Fibroblast of skin of abdomen (primary cell): ENCODE measurements at places on chromosomes 6 and 20.

GRCh38 chr6:1579096-1579495, 30.6 kb upstream of the FOXC1 start:
- DNase-seq, result no peak

DNA sequence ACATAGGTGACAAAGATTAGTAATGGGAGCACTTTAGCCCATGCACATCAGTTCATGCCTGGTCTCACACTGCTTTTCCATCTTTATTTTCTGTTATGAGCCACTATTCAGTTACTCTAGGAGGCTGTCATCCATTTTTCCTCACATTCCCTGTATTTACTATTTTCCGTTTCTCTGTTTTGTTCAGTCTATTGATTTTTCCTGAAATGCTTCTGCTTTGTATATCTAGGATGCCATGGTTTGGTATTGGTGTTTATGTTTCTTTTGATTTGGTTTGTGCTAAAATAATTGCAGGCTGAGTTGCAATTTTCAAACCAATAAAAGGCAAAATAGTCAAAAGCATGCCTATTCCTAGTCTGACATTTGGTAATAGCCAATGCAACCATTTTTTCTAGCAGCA, 28.9 kb upstream of the ZNF292 start:
- no peak for DNase-seq

DNA sequence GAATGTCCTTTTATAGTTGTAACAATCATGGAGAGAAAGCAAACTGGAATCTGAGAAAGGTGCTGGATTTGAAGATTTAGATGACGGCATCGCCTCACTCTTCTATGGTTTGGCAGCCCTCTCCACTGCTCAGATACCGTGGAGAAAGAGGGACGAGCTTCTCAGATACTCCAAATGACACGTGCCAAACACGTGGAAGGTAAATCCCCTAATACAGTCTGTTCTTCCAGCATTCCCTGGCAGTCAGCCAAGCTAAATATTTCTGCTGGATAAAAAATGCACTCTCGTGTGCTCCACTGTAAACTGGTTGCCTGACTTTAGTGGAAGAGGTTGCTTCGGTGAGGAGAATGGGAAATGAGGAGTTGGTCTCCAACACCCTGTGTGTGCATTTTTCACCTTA, 16.7 kb upstream of the PRDM1 start:
- peak; percentile 93 for DNase-seq

DNA sequence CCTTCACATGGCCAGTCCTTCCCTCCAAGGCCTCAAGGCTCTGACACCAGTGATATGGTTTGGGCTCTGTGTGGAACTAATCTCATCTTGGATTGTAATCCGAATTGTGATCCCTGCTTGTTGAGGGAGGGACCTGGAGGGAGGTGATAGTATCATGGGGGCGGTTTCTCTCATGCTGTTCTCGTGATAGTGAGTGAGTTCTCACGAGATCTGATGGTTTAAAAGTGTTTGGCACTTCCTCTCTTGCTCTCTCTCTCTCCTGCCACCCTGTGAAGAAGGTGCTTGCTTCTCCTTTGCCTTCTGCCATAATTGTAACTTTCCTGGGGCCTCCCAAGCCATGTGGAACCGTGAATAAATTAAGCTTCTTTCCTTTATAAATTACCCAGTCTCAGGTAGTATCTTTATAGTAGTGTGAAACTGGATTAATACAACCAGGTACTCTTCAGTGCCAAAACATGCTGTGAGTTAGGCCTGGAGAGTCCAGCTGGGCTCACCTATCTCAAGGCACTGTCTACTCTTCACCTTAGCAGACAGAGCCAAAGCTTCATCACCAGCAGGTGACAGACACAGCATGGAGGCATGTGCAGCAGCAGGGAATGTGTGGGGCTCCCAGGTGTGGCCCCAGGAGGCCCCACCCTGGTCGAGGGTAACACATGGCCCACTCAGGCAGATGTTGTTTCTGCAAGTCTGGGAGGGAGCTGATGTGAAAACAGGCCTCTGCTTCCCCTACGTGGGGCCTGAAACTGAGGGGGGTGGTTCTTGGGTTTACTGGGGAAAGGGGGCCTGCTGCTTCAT, 97.5 kb upstream of the CDYL start:
- DNase-seq, result no peak

GRCh38 chr6:75098709-75099108, 107.1 kb downstream of the COL12A1 start:
- peak; percentile 97 for DNase-seq

DNA sequence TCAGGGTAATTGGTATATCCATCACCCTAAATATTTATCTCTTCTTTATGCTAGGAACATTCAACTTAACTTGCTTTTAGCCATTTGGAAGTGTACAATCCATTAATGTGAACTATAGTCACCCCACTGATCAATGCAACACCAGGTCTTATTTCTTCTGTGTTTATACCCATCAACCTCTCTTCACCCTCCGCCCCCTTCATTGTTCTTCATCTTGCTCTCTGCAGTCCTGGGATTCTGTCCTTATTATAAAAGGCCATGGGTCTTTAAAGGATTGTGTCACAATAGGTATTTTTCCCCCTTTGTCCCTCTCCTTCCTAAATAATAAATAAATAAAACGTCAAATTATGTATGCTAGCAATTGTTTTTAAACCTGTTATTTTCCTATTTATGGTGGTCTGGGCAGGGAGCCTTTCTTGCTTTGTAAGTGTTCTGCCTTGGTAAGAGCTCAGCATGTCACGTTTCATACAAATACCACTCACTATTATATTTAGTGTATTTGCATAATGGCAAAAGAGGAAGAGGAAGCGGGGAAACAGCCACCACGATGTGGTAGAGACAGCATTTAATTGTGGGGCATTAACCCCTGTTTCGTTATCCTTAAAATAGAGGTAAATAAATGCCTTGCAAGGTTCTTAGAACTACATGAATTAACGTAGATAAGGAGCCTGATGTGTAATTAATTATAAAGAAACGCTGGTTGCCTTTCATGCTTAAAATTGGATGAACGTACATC, 1.9 kb downstream of the ABRACL start:
- no peak for DNase-seq

DNA sequence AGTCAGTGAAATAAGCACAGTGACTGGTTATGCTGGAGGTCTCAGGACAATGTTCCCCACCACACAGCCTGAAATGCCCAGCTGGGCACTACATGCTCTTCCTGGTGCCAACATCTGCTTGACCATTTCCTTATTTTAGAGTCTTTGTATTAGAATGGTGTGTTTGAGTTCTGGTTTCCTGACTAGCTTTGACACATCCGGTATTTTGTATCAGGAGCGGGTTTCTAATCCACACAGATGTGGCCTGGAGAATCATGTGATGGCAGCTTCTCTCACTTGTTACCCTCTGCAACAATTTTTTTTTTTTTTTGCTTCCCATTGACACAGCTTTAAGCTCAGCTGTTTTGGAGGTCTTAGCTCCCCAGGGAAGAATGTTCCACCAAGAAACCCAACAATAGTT, 164.5 kb upstream of the CST7 start:
- DNase-seq, result no peak
